Activated naive CD8-positive, alpha-beta T cell treated with anti-CD3 and anti-CD28 coated beads, Interleukin-2, amount 10 ng/mL, durations not matched to agents 7 days and 5 days (primary cell): ENCODE measurements at places on chromosomes 11 and 22.
A peak's percentile ranks its signal among the peaks of the same experiment; 100 is the strongest.

GRCh38 chr11:35165423-35166368 lies 26.7 kb downstream of the CD44 start:
- peak overlapping the region; percentile 97 for H3K27ac ChIP-seq
- peak overlapping the region; percentile 81 for H3K4me3 ChIP-seq
- peak; percentile 79 for DNase-seq
- H3K36me3 ChIP-seq = peaks cover 50% of the 10 kb centered on the region

DNA sequence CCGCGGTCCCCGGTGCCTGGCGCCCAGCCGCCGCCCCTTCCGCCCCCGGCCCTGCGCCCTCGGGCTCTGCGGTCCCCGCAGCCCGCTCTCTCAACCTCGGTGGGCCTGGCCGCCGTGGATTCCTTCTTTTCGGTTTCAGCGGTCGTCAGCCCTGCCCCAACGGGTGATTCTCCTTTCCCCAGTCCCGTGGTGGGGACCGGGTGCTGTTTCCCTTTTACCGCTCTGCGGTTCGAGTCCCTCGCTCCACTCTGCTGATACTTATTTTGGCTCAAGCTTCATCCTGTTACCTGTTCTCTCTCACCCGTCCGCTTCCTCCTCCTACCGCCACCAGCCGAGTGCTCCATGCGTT lies 494 bp downstream of the ZDHHC5 start:
- H3K4me1 ChIP-seq = peaks cover 41% of the 10 kb centered on the region
- H3K4me3 ChIP-seq = peak overlapping the region; percentile 98
- DNase-seq = no peak
- peak overlapping the region; percentile 96 for H3K27ac ChIP-seq
- peaks cover 15% of the 10 kb centered on the region for H3K36me3 ChIP-seq
- H3K27me3 ChIP-seq = no peaks in the 10 kb centered on the region

- H3K27ac ChIP-seq = no peak overlapping the region
- H3K27me3 ChIP-seq = peaks cover 15% of the 10 kb centered on the region
- no peak overlapping the region for H3K4me3 ChIP-seq
- DNase-seq = no peak
- H3K36me3 ChIP-seq = no peaks in the 10 kb centered on the region
Measured at GRCh38 chr22:40008726-40009291, 14.1 kb downstream of the FAM83F start.

- no peak overlapping the region for H3K4me3 ChIP-seq
- H3K36me3 ChIP-seq = no peaks in the 10 kb centered on the region
- H3K27me3 ChIP-seq = no peaks in the 10 kb centered on the region
- no peak overlapping the region for H3K27ac ChIP-seq
Measured at GRCh38 chr11:73359930-73360742, 16.1 kb upstream of the RELT start.

DNA sequence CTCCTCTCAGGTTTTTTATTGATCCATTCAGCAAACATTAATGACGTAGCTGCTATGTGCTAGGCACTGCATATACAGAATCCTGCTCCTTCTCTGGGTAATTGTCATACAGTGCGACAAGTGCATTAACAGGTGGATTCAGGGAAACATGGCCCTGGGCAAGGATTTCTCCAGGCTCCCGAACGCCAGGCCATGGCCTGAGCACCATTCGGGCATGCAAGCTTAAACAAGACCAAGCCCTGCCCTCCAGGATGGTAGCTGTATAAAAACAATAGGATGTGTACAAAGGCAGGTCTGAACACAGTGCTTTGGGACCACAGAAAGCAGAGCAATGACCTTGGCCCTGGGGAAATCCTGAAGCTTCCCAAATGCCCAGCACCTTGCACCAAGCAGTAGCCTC lies 9.1 kb upstream of the SYT7 start:
- H3K27ac ChIP-seq = no peak overlapping the region
- peaks cover 38% of the 10 kb centered on the region for H3K27me3 ChIP-seq
- no peaks in the 10 kb centered on the region for H3K36me3 ChIP-seq
- H3K4me3 ChIP-seq = no peak overlapping the region

GRCh38 chr22:30483169-30483568 lies 11.4 kb upstream of the SEC14L3 start:
- H3K4me1 ChIP-seq = no peaks in the 10 kb centered on the region
- no peak for DNase-seq
- H3K4me3 ChIP-seq = no peak overlapping the region

DNA sequence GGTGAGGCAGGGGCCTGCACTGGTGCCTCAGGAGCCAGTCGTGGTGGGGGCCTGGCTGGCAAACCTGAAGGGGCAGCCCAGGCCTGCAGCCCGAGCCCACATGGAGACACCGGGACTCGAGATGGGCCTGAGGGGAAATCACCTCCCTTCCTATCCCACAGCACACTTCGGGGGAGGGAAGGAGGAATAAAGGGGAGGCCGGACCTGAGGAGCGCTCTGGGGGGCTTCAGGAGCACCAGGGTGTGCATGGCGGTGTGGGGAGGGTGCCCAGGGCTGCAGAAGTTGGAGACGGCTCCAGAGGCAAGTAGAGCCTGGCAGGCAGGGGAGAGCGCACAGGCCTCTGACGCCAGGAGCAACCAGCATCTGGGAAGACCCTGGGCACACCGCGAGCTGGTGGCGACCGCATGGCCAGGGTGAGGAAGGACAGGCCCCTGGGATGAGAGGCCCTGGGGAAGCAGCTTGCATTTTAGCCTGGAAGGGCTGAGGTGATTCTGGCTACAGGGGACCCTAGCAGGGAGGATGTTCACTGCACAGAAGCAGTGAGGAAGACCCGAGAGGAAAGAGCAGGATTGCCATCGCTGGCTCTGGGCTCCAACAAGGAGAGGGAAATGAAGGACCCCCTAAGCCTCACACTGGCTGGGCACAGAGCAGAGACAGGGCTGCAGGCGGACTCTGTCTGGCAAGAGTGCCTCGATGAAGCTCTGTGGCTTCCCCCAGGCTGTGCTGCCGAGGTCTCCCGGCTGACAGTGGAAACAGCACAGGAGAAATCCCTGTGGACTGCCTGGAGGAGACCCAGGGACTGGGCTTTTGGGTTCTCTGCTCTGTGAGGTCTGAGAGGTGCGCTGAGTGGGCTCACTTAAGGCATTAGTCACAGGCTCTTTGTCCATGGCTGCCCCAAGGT lies 457.7 kb downstream of the BRD1 start:
- H3K36me3 ChIP-seq = no peaks in the 10 kb centered on the region
- no peak overlapping the region for H3K27ac ChIP-seq
- peaks cover 3% of the 10 kb centered on the region for H3K27me3 ChIP-seq
- H3K4me3 ChIP-seq = no peak overlapping the region
- no peaks in the 10 kb centered on the region for H3K4me1 ChIP-seq
- no peak for DNase-seq

DNA sequence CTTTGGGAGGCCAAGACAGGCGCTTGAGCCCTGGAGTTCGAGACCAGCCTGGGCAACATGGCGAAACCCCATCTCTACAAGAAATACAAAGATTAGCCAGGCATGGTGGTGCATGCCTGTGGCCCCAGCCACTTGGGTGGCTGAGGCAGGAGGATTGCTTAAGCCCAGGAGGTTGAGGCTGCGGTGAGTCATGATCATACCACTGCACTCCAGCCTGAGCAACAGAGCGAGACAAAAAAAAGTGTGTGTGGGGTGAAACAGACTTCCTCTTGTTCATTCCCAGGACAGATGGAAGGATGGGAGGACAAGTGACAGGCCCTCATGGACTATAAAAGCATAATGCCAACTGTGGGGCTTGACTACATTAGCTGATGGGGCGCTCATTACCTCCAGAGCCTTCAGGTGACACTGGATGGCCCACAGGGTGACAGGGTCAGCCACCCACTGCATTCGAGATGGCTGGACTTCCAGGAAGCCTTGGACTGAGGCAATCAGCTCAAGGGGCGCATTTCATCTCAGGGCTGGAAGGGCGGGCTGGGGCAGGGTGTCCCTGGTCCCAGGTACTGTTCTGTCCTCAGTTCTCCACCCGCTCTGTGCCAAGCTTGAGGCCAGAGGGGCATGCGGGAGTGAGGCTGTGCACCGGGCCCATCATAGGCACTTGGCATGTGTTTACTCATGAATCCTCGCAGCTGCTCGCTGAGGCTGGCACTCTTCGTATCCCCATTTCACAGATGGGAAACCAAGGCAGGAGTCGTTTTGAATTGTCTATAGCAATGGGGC lies 12.5 kb downstream of the NPTXR start:
- no peaks in the 10 kb centered on the region for H3K27me3 ChIP-seq
- no peak overlapping the region for H3K27ac ChIP-seq
- H3K4me3 ChIP-seq = no peak overlapping the region
- DNase-seq = no peak
- no peaks in the 10 kb centered on the region for H3K36me3 ChIP-seq

GRCh38 chr11:63635762-63636465 lies 21.7 kb upstream of the PLAAT3 start:
- H3K27me3 ChIP-seq = no peaks in the 10 kb centered on the region
- DNase-seq = peak; percentile 59
- H3K27ac ChIP-seq = peak overlapping the region; percentile 5
- no peak overlapping the region for H3K4me3 ChIP-seq

DNA sequence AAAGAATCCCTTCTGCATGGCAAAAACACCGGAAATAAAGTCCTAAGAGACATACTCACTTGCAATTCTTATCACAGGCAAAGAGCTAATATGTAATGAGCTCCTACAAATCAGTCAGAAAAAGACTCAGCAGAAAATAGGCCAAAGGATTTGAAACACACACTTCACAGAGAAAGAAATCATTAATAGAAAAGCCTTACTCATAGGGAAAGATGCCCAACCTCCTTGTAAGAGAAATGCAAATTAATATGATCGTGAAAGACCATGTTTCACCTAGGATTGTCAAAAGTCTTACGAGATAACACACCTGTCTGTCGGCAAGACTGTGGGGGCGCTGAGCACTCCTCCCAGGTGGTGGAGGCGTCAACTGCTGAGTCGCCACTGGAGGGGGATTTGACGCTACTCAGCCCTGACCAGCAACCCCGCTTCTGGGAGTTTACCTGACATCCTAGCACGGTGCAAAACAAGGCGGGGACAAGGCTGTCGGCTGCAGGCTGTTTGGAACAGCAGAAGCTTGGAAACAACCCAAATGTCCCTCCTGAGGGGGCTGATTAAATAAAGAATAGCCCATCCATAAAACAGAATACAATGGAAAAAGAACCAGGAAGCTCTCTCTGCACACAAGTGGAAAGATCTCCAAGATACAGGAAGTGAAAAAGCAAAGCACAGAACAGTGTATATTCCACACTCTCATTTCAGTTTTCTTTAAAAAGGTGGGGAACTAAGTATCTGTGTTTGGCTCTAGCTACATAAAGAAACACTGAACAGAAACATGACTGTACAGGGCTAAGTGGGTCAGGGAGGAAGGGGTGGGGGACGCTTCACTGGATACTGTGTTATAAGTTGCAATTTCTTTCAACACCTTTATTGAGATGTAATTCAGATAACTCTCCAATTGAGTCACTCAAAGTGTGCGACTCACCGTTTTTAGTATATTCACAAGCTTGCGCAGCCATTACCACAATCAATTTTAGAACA lies 11.5 kb downstream of the CSNK1E start:
- DNase-seq = no peak
- no peaks in the 10 kb centered on the region for H3K27me3 ChIP-seq
- H3K4me3 ChIP-seq = peak overlapping the region; percentile 33

DNA sequence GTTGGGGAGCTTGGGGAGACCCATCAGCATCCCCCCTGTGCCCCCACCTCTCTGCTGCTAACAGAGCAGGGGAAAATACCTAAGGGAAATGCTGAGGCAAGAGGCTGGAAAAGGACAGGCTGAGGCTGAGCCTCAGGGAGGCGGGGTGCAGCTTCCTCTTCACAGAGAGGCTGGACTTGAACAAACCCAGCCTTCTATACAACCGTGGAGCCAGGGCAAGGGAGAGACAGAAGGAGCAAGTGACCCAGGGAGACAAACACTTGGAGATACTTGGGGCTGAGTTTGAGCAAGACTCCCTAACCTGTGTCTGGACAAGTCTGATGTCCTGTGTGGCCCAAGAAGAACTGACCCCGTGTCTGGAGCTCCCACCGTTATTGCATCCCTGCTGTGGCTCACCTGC lies at the start of gene SLCO2B1:
TSS of gene SLCO2B1 (plus strand) at position 229 of the 400 bp plus-strand sequence. CDS start 275 bp downstream, outside the sequence.
- H3K4me3 ChIP-seq = no peak within 1 kb of the TSS
- H3K36me3 ChIP-seq = no peaks in the 10 kb centered on the region
- peak within 1 kb of the TSS; percentile 19 for H3K27ac ChIP-seq
- DNase-seq = no peak
- peaks cover 18% of the 10 kb centered on the region for H3K27me3 ChIP-seq

DNA sequence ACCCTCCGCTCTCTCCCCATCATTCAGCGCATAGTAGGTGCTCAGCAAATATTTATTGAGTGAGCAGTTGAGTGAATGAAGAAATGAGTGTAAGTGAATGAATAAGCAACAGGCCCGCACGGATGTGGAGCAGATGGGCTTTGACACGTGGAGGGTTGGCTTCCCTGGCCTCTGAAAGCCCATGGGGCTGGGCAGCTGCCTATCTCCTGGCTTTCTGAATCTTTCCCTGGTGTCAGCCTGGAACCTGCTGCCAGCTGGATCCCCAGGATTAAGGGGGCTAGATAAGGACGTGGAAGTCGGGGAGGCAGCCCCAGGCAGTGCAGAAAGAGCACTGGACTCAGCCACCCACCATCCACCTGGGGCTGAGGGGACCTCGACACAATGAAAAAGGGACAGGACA lies 12.6 kb downstream of the IL2RB start:
- DNase-seq = no peak
- H3K27me3 ChIP-seq = no peaks in the 10 kb centered on the region
- no peak overlapping the region for H3K4me3 ChIP-seq
- peaks cover 53% of the 10 kb centered on the region for H3K36me3 ChIP-seq
- H3K27ac ChIP-seq = peak overlapping the region; percentile 28

DNA sequence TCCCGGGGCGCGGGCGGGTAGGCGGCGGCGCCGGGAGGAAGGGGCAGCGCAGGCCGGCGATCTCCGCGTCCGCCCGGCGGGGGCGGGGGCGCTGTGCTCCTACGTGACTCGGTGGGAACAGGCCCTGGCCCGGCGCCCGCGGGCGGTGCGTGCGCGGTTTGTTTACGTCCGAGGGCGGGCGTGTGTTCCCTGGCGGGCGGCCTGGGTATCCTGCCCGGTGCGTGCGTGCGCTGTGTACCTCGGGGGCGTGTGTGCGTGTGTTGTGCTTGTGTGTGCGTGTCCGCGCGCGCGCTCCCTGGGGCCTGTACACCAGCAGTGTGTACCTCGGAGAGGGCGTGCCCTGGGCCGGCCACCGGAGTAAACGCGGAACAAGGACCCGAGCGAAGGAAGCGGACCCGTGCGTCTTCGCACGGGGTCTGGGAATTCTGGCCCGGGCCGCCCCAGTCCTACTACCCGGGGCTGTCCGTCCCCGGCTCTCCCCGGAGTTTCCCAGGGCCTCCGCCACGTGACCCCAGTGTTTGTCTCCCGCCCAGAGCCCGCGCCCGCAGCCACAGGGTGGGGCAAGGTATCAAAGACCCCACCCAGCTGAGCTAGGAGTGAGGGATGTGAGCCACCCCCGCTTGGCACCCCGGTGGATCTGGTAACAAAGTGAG lies 769 bp downstream of the MAFF start:
- peaks cover 2% of the 10 kb centered on the region for H3K36me3 ChIP-seq
- H3K27ac ChIP-seq = peak overlapping the region; percentile 82
- H3K27me3 ChIP-seq = no peaks in the 10 kb centered on the region
- DNase-seq = peak; percentile 77
- H3K4me3 ChIP-seq = peak overlapping the region; percentile 90
- peaks cover 34% of the 10 kb centered on the region for H3K4me1 ChIP-seq

- H3K27me3 ChIP-seq = no peaks in the 10 kb centered on the region
- peak; percentile 45 for DNase-seq
Measured at GRCh38 chr11:13338427-13339069, 61.0 kb downstream of the BMAL1 start.
